Fibroblast of skin of right quadriceps (primary cell): ENCODE measurements at places on chromosomes 3 and 15.

- no peak for DNase-seq
Measured at GRCh38 chr3:138688871-138689299, 80.3 kb downstream of the FAIM start.

DNA sequence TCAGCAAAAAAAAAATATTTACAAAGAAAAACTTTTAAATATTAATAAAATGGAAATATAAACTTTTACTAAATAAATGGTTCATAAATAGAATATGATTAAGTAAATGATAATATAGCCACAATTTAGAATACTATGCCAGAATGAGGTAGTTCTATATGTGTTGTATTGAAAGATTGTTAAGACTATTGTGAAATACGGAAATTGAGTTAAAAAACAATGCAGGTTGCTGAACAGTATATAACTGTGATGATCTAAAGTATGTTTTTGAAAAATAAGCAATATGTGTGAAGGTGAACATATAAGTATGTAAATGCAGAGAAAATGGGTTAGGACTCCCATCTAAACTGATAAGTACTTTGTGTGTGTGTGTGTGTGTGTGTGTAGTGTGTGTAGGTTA, 1.2 kb downstream of the ZNF35 start:
- no peak for DNase-seq

DNA sequence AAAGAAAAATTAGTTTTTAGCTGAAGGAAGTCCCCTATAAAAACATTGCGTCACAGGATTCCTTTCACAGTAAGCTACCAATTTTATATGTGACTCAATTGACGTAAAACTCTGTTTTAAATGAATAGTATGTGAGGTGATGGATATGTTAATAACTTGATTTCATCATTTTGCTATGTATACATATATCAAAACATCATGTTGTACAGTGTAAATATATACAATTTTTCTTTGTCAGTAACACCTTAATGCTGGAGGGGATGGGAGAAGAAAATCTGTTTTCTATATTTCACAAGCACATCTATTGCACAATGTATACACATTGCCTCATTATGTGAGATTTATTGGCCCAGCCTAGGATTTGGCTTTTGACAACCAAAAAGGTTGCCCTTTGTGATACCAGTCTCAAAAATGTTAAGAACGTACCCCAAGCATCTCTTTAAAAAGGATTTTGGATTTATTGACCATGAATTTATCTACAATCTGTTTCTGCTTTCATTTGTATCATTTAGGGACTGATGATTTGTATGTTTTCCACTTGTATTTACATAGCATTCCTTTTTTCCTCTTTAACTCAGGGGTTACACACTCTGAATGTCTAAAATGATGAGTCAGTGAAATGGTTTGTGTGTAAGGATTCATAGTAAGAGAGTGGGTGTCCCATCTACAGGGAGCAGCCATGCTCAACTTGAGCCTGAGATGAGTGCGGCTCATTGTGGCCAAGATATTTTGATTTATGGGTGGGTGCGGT, 62.6 kb downstream of the CRTC3 start:
- DNase-seq = peak; percentile 93

DNA sequence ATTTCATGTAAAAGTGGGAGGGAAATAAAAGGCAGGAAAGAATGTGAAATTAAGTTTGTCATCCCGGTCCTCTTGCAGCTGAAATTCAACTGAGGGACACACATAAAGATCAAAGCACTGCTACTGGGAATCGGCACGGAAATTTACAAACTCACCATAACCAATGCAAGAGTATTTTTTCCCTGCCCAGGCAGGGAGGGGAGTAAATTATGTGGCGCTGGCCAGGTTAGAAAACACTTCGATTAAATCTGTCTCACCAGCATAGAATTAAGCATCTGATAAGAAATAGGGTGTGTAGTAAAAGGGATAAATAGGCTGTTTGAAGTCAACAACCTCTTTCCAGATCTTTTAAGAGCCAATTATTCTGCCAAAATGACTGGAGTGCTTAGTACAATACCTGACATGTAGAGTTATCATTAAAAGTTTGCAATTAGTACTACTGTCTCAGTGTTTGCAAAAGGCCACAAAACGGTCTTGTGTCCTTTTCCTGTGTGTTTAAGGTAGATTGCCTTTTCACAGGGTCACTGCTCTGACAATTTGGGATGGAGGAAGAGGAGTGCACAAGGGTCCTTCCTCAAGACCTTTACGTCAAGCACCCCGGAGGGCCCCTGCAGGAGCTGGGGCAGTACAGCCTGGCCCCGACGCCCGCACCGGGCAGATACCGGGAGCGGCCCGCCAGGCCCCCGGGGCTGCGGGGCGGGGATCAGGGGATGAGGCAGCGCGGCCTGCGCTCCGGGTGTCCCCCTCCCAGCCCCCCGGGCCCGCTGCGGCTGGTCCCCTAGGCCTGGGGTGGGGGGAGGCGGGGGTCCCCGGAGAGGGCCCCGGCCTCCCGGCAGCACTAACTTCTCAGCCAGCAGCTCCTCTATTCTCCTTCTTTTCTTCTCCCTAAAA, 651 bp downstream of the UBA3 start:
- DNase-seq = no peak

DNA sequence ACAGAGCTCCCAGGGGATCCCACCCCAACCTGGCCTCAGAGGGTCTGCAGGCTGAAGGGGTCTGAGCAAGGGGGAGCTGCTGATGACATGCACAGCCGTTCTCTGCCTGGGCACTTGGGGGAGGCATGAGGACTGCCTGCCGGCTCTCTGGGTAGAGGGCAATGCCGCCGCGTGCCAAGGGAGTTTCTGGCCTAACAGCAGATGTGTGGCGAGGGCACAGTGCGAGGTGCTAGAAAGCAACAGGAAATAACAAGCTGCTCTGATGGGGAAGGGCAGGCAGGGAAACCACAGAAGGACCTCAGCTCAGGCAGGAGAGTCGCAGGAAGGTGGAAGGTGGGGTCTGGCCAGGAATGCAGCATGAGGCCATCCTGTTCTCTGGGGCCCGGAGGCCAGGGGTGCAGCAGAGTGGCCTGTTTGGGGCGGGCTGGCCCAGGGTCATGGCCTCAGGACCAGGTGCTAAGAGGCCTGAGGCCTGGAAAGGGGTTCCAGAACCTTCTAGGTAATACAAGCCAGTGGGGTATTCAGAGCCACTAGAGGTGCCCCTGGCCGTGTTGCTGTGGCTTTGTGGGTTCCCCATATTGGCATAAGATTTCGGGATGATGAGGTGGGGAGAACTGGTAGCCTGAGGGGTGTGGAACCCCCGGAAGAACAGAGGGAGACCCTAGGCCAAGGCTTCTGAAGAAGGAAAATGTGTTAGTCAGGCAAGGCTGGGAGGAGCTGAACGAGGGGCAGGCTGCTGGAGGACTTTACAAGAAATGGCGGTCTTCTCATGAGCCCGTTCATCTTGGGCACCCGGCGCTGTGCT, 41.2 kb downstream of the RGMA start:
- DNase-seq = no peak
